Activated T-cell treated with anti-CD3 and anti-CD28 coated beads, Interleukin-2, amount 50 U/mL, for 48 hours (primary cell): ENCODE measurements at places on chromosomes 1 and 21.
A peak's percentile ranks its signal among the peaks of the same experiment; 100 is the strongest.

GRCh38 chr21:17003258-17003615 is 509.6 kb upstream of the CXADR start:
- no peak for DNase-seq

GRCh38 chr1:203239526-203240305 is 10.2 kb upstream of the CHIT1 start:
- DNase-seq: no peak

- DNase-seq: no peak
Observed at GRCh38 chr21:34055615-34056014, 17.8 kb upstream of the MRPS6 start.

- no peak for DNase-seq
Observed at GRCh38 chr1:60694980-60695379, 387.4 kb upstream of the NFIA start.

DNA sequence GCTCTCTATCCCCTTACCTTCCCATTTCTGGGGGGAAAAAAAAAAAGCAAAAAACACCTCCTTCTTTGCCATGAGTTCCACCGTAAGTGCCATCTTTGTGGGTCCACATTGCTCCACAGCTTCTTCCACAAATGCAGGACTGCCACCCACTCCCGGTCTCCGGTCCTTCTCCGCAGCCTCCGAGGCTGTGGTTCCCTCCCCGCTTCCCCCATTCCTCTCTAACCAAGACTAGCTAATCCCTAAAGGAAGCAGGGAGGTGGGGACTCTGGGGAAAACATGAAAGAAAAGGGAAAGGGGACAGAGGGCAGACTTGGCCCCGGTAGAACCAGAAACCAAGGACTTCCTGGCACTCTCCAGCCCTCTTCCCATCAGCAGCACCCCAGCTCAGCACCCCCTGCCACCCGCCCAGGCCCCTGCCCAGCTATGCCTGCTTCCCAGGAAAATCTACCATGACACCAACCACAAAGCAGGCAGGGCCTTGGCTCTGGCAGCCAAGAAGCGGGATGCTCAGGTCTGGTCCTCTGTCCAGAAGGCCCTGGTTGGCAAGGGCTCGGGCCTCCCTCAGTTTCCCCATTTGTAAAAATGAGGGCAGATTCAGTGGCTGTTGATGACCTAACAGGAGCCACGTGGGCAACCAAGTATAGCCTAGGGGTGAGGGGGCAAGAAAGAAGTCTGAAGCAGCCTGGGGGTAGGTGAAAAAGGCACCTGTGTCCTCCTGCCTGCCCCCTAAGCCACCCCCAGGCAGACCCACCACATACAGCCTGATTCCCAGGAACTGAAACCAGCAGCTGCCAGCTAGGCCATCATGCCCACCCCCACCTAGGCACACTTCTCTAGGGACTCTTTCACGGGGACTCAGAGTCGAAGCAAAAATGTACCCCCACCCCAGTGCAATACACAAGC is 2.5 kb downstream of the EPHA2 start:
- DNase-seq: no peak

- no peak for DNase-seq
Observed at GRCh38 chr21:36661511-36662309, 37.2 kb upstream of the SIM2 start.

DNA sequence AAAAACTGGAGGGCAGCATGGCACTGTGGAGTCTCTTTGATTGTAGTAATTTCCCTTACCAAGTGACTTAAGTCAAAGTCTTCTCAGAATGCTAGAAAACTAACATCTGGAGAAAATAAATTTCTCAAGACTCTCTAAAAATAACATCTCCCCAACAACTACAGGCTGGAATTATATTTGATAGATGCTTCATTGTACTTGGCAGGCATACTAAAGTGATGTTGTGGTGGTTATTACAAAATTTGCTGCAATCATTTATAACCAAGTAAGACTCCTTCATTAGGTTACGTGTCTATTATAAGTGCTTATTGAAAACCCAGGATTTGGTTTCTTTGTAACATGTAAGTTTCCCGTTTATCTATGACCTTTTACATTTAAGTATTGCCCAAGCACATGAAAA is 132.9 kb upstream of the NRIP1 start:
- no peak for DNase-seq

DNA sequence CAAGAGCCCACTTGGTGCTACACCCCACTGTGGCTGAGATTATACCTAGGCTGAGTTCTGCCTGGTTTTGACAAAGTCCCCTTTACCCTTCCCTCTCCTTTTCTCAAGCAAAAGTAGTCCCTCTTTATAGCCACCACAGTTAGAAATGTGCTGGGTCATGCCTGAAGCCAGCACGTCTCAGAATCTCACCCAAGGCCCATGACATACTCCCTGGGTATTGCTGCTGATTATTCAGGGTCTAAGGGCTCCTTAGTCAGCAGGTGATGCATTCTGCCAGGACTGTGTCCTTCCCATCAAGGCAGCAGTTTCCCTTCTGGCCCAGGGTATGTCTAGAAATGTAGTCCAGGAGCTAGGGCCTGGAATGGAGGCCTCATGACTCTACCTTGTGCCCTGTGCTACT is 67.3 kb upstream of the COX20 start:
- no peak for DNase-seq

DNA sequence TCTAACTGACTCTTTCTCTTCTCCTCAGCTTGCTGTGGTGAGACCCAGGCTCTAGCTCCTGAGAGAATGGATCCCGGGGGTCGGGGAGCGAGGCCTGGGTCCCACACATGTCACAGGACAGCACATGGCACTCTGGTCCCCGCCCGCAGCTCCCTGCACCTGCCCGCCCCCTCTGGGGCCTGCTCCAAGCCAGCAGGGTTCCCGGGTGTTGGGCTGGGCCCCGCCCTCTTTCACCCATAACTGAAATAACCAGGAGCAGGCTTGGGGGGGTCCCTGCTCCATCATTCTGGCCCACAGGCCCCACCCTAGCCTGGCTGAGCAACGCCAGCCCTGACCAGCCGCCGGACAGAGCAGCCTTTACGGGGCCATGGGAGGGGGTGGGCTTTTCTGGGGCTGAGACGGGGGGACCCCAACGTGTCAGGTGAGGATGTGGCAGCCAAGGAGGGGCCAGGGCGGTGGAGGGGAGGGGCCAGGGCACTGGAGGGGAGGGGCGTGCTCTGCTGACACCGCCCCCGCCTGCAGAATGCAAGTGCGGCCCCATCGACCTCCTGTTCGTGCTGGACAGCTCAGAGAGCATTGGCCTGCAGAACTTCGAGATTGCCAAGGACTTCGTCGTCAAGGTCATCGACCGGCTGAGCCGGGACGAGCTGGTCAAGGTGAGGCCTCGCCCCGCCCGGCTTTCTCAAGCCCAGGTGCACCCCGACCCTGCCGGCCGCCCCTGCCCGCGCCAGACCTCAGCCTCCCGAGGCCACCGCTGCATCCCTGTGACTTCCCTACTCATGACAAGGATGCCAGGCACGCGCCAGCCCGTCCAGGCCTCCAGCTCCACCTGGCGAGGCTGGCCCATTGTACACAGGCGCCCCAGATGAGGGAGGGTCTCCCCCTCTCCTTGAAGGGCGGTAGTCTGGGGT is 19.4 kb downstream of the COL6A1 start:
- peak; percentile 12 for DNase-seq

- DNase-seq: no peak
Observed at GRCh38 chr1:8219530-8219929, 98.4 kb upstream of the SLC45A1 start.

DNA sequence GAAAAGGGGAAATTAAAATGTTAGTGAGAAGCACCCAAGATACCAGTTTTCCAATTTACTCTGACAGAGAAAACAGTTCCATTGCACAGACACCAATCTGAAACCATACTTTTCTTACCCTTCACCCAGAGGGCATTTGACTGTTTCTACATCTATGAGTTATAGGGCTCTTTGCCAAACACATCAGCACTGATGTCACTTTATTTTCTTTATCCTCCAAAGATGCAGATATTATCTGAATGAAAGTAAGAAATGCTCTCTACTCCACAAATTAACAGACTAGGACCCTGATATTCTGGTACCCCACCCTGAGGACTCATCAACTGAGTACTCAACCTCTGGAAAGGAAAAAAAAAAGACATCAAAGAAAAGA is 24.2 kb upstream of the PEX19 start:
- DNase-seq: no peak

GRCh38 chr1:31259746-31260145 is 20.1 kb upstream of the NKAIN1 start:
- DNase-seq: no peak

DNA sequence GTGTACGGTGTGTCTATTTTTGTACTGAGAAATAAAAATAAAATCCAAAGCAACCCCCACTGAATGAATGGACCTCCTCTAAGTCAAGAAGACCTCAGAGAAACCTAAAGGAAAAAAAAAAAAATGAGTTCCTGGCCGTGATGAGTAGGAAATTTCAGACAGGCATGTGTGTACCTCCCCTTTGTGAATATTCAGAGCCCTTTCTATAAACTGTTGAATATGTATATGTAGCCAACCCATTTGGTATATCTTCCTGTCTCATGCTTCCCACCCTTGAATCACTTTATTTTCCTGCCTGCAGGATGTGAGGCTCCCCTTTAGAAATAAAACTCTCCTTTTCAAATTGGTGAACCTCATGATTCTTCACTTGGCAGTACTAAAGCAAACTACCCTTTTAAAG is 887.8 kb upstream of the NCAM2 start:
- no peak for DNase-seq

GRCh38 chr1:94095112-94095637 is 25.8 kb downstream of the ABCA4 start:
- no peak for DNase-seq

DNA sequence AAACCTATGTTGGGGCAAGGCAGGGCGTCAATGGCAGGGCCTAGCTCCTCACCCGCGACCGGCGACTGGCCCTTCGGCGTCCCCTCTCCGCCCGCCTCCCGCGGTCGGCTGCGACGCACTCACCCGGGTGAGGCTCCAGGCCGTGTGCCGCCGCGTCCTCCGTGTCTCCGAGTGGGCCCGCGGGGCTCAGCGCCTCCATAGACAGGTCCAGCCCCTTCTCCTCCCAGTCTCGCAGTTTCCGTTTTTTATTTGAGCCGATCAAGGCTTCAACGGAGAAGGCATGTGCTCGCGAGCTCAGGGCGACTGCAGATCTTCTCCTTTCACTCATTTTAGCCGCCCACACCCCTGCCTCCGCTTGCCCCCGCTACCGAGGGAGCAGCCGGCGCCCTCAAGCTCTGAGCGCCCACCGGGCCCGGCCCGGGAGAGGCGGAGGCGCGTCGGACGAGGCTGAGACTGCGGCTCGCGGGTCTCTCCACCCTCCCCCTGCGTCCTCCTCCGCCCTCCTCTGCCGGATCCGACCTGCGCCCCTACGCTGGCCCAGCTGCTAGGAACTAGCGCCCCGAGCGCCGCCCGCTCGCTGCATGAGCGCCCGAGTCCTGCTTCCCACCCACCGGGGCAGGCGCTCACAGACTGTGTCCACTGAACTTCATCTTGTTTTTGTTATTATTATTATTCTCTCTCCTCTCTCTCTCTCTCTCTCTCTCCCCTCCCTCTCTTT is 516 bp downstream of the TBX15 start:
- no peak for DNase-seq

GRCh38 chr1:172390683-172391551 is 29.6 kb upstream of the C1orf105 start:
- DNase-seq: no peak

DNA sequence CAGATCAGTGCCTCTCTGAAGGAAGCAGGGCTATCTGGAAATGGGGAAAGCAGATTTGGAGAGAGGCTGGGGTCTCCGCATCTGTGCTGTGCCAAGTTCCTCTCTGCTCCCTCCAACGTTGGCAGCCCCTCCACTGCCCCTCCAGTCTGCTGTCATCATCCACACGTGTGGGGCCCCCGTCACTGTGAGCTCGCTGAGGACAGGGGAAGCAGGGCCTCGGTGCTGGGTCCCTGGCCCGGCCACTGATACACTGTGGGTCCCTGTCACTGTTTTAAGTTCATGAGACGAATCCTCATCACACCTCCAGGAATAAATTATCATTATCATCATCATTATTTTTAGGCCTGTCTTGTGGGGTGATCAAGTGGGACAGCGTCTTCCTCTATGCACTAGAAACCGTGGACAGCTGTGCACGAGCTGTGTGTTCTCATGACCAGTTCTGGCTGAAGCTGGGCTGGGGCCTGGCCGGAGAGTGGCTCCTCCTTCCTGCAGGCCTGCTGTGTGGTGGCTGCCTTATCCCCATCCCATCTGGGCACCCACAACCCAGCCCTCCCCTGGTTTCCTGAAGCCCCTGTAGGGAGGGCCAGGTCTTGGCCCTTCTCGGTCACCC is 52.2 kb downstream of the DMRTB1 start:
- DNase-seq: no peak

DNA sequence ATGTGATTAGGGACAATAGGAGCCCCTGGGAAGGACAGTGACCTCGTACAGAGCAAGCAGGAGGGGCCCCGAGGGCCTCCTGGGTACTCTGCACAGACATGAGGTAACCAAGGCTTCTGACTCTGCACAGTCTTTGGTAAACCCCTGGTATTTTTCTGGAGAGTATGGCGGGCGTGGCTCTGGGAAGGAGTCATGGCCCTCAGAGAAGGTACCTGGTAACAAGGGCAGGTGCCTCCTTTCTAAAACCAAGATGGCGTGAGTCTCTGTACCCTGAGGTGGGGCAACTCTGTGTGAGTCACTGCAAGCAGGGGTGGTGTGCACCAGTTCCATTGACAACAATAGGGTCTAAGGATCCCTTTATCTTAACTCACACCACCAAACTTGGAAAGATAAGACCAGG is 39.9 kb upstream of the SLC19A1 start:
- peak; percentile 9 for DNase-seq

- DNase-seq: no peak
Observed at GRCh38 chr21:36149788-36150711, 6.6 kb upstream of the DOP1B start.

DNA sequence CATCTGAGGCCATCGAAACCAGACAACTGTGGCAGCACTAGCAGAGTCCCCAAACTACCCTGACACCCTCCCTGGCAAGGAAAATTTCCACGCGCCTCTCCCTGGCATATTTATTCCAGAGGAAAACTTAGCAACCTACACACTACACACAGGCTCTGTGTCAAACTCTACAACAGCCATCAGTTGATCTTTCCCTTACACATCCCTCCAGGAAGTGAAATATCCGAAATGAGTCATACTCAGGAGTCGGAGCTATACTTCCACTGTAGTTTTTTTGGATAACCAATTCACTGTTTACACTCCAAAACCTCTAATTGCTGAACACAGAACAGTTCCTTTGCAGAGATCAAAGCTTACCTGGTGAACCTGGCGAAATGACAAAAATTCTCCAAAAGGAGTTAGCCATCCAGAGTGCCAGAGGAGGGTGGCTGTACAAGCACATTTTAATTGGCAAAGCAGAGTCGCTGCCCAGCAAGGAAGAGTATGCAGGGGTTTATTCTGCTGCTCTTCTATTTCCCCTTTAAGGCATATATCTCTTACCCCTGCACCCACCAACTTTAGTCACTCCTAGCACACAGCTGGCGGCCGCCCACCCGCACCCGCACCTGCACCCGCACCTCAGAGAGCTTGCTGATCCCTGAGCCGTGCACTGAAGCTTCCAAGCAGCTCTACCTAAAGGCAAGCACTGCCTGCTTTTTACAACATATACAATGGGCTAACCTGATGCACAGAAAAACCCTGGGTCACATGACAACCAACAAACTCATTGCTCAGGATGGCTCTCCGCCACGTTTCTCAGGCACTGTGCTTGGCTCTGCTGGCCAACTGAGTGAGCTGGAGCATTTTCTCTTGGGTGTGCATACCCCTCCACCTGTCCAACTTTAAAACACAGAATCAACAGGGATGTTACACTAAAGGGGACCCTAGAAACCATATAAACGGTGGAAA is 54.9 kb downstream of the CAPZB start:
- no peak for DNase-seq

- DNase-seq: no peak
Observed at GRCh38 chr1:246638941-246639655, 72.8 kb downstream of the CNST start.

GRCh38 chr21:37711836-37712568 is 204.3 kb downstream of the KCNJ6 start:
- DNase-seq: peak; percentile 52
